NCI-H2081 treated with DMSO at 0.1 percent for 48 hours (cell line): ENCODE measurements at places on chromosomes 6 and 20.

- peak; percentile 51 for DNase-seq
These were observed 66.4 kb upstream of the FABP7 start for GRCh38 chr6:122713138-122713537.

DNA sequence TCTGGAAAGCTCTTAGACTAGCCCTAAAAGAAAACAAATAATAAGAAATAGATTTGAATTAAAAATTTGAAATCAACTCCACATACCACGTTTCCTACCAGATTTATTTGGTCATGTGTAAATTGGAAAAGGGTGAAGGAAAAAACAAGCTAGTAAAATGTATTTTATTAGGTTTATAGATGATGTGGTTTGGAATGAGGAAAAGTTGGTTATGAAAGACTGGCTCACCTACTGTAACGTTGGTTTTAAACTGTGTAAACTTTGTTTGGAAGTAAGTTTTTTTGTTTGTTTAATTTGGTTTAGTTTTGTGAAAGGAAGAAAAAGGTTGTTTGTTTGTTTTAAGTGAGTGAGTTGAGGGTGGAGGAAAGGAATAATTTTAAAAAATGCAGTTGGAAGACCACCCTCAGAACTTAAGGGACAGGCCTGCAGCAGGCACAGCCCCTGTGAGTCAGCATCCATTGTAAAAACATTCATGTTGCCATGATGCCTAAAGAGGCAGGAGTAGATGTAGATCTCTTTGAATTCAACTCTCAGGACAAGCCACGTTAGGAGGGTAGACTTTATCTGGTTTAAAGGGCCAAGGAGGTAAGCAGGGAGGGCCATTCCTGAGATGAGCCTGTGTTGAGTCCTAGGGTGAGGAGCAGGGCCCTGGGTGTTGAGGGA, 93.7 kb upstream of the SCGN start:
- no peak for DNase-seq

DNA sequence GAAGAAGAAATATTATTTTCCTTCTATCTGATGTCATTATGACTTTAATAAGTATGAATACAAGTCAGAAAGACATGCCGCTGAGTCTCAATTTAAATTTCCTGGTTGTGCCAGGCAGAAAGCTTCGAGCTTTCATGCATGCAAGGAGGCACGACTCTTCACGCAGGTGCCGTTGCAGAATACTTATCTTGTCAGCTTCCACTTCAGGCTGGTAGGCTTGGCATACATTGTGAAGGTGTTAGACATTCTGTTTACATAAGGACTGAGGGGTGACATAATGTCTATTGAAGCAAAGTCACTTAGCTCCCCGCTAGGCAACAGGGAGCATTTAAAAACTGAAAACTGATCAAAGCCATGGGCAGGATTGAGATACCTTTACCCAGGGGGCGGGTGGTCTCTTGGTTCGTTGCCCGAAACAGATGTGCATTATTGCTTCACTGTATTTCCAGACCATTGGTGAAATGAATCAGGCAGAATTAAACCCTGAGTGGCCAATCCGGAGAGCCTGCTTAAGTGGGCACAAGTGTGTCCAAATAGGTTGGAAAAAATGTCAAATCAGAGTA, 16.4 kb downstream of the BMP6 start:
- DNase-seq: no peak

DNA sequence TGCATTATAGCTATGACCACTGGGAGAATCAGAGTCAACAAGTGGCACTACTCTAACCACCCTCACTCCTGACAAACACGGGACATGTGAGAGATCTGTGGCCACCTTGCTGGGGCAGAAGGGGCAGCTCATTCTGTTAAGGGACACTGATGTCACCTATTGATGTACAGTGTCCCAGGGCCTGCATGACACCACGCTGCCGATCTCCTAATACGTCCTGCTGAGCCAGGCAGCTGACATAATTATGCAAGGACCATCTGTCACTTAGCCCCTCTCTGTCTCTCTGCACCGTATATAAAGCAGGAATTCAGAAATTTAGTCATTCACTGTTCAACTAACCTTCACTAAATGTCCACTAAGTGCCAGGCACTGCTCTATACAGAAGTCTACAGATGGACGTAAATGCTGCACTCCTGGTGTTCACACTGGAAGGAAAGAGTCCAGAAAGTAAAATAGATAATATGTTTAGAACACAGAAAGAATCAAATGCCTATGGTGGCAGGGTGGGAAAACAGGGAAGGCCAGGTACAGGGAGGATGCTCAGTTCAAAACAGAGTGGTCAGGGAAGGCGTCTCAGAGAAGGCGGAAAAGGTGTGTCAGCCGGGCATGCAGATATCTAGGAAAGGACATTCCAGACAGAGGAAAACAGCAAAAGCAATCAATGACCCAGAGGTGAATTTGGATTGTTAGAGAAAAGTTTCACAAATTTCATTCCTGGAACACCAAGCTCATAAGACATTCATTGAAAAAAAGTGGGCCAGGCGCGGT, 173.8 kb downstream of the ZNF217 start:
- DNase-seq: no peak

GRCh38 chr20:47198254-47198671, 158.2 kb downstream of the ZMYND8 start:
- no peak for DNase-seq

DNA sequence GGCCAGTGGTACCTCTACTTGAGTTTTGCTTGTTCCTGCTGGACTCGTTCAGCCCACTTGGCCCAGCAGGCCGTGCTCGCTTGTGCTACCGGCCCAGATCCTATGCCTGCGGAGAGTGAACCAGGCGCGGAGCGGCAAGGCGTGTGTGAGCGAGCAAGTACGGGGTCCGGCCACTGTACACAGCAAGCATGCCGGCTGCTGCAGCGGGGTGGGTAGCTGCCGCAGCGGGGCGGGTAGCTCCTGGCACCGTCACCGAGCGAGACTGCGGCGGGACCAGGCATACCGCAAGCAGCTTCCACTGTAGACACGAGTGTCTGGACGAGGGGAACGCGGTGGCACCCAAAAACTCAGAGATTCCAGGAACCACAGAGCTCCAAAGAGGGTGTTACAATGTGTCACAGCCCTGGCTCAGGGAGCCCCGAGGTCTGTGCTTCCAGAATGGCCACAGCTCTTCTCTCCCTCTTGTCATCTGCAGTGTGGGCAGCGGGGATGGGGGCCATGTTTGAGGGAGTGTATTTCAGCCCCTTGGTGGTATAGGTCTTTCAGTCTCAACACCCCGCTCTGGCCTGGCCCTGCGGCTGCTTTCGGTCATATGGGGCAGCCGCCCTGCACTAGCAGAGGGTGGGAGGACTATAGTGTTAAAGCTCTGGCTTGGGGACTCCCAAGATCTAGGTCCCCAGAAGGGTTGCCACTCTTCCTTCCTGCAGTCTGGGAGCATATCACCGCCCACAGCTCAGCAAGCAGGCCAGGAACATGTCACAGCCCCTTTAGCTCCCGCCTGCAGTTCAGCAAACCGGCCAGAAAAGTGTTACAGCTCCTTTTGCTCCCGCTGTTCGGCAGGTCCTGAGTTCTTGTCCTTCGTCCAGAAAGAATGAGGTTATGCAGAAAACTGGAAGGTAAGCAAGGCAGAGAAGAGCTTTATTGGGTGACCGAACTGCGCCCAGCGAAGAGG, 6.1 kb upstream of the RWDD1 start:
- no peak for DNase-seq

GRCh38 chr6:9095729-9096128, 660.4 kb upstream of the SLC35B3 start:
- DNase-seq: peak; percentile 86

- no peak for DNase-seq
These were observed 6.5 kb downstream of the RNF144B start for GRCh38 chr6:18393698-18394097.

DNA sequence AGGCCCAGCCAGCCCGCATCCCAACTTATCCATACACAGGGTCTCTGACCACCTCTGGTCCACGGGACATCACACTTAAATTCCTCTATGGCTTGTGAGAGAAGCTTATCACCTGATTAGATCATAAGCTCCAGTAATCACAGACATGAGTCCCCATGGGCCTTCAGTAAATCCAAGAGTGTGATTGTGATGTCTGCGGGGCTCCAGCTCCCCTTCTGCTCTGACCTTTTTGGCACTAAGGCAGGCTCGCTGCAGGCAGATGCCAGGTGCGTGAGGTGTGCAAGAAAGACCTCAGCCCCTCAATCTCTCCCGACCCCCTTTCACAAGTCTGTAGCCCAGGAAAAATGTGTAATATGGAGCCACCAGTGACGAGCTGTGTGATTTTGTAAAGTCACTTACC, 127.6 kb upstream of the DUSP22 start:
- no peak for DNase-seq

DNA sequence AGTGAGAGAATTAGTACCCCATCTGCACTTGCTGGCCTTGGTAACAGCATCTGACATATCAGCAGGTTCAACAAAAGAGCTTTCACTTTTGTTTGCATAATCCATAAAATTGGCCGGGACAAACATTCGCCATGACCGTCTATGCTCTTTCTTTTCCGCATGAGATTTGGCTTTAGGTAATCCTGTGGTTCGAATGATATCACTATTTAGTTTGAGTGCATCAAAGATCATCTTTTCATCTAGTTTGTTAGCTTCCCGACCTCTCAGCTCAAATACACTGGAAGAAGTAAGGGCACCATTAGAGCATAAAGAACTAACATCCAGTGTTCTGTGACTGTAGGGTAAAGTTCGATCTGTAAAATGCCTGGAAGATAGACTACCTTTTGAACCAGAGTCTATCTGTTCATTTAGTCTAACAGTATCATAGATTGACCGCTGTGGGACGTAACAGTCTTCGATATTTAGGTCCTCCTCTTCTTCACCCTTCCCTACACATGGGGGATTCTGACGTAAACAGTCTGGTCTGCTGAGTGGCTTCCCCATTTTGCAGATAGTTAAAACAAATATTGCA, 101.6 kb downstream of the DST start:
- DNase-seq: no peak
